Fibroblast of skin of right quadriceps (primary cell): ENCODE measurements at places on chromosomes 2 and 18.

GRCh38 chr2:49035481-49035880 lies 118.8 kb downstream of the FSHR start:
- no peak for DNase-seq

- DNase-seq: no peak
Measured at GRCh38 chr2:595831-596592, 81.2 kb downstream of the TMEM18 start.

- DNase-seq: no peak
Measured at GRCh38 chr18:40006634-40007033, 1948.4 kb upstream of the PIK3C3 start.

DNA sequence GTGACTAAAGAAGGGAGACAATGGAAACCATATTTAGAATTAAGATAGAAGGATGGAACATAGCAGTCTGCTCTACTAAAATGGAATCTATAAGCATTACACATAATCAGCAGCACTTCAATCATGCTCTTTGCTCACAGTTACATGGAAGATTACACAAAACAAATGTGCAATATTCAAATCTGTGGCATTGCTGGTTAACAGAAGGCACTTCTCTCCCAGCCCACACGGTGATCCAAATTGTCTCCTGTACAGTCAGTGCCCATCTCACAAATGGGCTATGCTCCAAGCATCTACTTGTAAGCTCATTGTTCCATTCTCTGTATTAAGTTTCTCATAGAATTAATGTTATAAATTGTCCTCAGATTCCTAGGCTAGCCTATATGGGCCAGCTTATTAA lies 716.6 kb downstream of the NRXN1 start:
- no peak for DNase-seq

GRCh38 chr2:105243961-105244360 lies 2.4 kb downstream of the GPR45 start:
- DNase-seq: no peak

DNA sequence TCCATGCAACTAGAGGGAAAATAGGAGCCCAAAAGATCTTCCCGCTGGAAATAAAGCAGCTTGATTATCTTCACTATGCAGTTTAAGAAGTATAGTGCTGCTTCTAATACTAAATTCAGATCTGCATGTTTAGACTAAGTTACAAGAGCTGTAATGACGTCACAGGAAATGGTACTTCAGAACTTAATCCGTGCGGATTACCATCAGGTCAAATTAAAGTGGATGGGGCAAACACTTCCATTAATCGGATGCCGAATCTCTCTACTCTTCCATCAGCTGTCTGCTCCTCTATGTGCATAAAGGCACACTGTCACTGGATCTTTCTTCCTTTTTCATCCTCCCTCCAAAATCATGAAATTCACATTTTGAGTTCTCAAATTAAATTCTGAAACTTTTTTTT lies 52.6 kb downstream of the TRAPPC12 start:
- DNase-seq: no peak

GRCh38 chr2:30231212-30231995 lies at the start of gene LBH:
LBH (plus strand) TSS chr2:30231534; CDS start chr2:30231739, 205 bp downstream.
- peak; percentile 91 for DNase-seq

DNA sequence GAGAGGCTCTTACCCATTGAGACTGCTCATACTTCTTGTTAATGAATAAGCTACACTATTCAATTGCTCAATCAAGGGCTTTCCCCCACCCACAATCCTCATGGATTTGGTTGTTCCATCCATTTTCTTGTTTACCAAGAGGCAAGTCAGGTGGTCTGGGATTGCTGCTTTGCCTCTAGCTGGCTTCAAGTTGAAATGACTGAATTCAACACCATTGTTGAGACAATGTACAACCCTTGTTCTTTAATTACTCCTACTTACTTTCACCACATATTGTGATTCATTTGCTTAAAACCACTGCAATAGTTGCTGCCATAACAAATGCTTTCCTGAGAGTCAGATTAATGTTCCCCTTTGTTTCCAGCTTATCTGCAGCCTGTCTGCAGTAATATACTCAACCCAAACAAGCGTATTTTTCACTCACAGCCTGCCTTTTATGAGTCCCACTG lies 532.2 kb downstream of the RIT2 start:
- no peak for DNase-seq
